T-cell (primary cell): ENCODE measurements at places on chromosomes 7 and 10. TPM values are rescaled to one million over a fixed set of nuclear protein-coding genes. Genes with fewer than 3 reads are reported as not detected.

Gene ARMC3
- total RNA-seq: not detected

Gene UBTD1
- 2.1 TPM for total RNA-seq

Gene CALML5
- total RNA-seq: not detected

Gene SPRN
- not detected for total RNA-seq

Gene GPRIN2
- total RNA-seq: not detected

Gene GRID2IP
- 0.99 TPM for total RNA-seq

Gene STRIP2
- 0.47 TPM for total RNA-seq

Gene MMD2
- not detected for total RNA-seq

Gene DDX50
- 42.3 TPM for total RNA-seq

Gene FOXK1
- total RNA-seq: 79.7 TPM

Gene C7orf57
- 0.18 TPM for total RNA-seq
